ENCODE measurements at places on chromosomes 7 and 10. TPM values are rescaled to one million over a fixed set of nuclear protein-coding genes. Genes with fewer than 3 reads are reported as not detected.
A peak's percentile ranks its signal among the peaks of the same experiment; 100 is the strongest.

FAM25C gene
- total RNA-seq, result not detected

PRRT4 gene
- total RNA-seq, result 0.70 TPM

GPR15LG gene
- not detected for total RNA-seq

DNAH11 gene
- total RNA-seq, result not detected

- peak; percentile 96 for DNase-seq
- H3K36me3 ChIP-seq, result no peaks in the 10 kb centered on the region
- H3K27me3 ChIP-seq, result no peaks in the 10 kb centered on the region
- H3K4me3 ChIP-seq, result no peak overlapping the region
- H3K27ac ChIP-seq, result peak overlapping the region; percentile 64
These were observed 97.2 kb downstream of the RALA start for GRCh38 chr7:39720586-39720985.

- no peaks in the 10 kb centered on the region for H3K4me1 ChIP-seq
- H3K27ac ChIP-seq, result no peak overlapping the region
- H3K4me3 ChIP-seq, result no peak overlapping the region
- H3K36me3 ChIP-seq, result no peaks in the 10 kb centered on the region
- H3K27me3 ChIP-seq, result no peaks in the 10 kb centered on the region
These were observed 15.9 kb downstream of the FAM53B start for GRCh38 chr10:124728071-124728829.

DNA sequence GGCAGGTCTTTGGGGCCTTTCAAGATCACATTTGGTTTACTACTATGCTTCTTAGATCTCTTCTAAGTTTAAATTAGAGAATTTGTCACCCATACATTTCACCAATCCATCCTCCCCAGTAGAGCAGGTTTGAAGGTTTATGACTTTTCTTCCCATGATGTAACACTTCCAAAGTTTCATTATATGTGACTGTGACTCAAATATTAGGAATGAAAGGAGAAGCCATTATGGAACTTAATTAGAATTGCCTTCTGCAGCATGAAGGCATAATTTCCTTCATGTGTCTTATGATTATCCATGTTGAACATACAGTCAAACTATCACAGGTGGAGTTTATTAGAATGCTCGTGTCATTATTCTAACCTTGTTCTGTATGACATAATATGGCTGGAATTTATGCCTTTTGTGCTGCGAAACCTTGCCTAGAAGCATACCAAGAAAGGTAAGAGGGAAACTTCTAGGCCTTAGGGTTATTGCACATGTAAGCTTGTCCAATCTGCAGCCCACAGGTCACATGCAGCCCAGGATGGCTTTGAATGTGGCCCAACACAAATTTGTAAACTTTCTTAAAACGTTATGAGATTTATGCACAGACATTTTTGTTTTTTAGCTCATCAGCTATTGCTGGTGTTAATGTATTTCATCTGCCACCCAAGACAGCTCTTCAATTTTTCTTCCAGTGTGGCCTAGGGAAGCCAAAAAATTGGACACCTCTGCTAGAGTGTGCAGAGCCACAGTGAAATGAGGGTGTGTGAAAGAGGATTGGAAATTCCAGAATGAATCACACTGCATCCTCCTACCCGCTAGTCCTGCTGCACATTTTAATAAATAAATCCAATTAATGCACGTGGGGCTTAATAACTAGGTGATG lies 133.6 kb downstream of the TMEM26 start:
- no peak overlapping the region for H3K4me3 ChIP-seq
- no peaks in the 10 kb centered on the region for H3K4me1 ChIP-seq
- DNase-seq, result peak; percentile 35
- no peaks in the 10 kb centered on the region for H3K36me3 ChIP-seq

DNA sequence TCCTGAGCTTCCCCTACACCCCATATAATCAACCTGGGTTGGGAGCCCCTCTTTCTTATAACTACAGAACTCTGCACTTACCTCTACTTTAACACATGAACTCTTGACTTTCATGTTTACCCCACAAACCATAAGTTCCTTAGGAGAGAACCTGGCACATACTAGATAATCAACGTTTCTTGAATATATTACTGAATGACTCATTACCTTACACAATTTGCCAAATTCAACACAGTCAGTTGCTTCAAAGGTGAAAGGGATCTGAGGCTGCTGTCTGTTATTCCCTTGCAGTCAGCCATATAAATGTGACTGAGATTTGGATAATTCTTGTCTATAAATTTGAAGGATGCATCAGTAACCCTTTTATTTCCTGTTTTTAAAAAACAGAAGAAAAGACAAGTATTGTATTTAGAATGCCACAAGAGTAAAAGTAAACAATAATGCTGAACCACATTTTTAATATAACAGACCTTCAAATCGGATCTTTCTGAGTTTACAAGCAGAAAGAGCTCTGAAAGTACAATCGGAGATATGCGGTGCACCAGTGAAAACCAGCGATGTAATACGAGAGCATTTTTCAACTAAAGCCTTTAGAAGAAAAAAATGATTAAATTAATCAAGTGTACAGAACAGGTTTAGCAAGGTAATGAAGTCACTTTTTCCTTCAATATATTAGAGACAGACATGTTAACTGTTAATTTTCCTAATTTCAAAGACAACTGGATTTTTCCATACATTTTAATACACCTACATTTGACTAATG lies 29.5 kb upstream of the LRRC17 start:
- DNase-seq, result peak; percentile 9
- peak overlapping the region; percentile 64 for H3K27ac ChIP-seq
- no peaks in the 10 kb centered on the region for H3K36me3 ChIP-seq
- peaks cover 24% of the 10 kb centered on the region for H3K4me1 ChIP-seq
- H3K27me3 ChIP-seq, result no peaks in the 10 kb centered on the region

DNA sequence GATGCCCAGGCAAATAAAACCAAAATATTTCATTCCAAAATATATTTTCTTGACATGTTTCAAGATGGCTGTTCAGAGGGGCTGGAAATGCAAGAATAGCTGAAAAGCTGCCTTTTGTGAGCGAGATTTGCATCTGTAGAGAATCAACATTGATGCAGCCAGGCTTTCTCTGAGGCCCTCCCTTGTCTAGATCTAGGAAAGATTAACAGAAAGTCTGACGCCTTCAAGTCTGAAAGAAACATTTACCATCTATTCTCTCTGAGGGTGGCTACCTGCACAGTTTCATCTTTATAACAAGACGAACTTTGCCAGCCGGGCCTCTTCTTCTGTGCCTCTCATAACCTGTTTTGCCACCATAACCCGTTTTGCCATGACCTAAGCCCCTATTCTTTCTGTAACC lies 170.2 kb downstream of the AKR1D1 start:
- H3K36me3 ChIP-seq, result no peaks in the 10 kb centered on the region
- H3K4me3 ChIP-seq, result no peak overlapping the region
- no peaks in the 10 kb centered on the region for H3K27me3 ChIP-seq
- no peak overlapping the region for H3K27ac ChIP-seq
- H3K4me1 ChIP-seq, result no peaks in the 10 kb centered on the region

DNA sequence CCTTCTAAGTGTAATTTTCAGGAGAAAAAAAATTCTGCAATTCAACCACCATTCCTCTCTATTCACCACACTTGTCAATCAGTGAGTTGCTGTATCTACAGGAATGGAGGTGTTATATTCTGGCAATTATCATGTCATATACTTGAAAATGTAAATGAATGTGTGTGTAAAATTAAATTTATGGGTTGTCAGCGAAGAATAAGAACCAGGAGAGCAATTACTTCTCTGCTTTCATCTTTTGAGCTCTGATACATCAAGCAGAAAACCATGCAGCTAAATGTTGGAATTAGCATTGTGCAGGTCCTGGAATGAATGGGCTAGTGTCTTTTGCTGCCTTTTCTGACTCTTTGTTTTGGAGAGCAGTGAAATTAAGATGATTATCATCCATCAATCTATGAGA lies 207.6 kb downstream of the FOXP2 start:
- no peak overlapping the region for H3K27ac ChIP-seq
- no peaks in the 10 kb centered on the region for H3K36me3 ChIP-seq
- no peak overlapping the region for H3K4me3 ChIP-seq

DNA sequence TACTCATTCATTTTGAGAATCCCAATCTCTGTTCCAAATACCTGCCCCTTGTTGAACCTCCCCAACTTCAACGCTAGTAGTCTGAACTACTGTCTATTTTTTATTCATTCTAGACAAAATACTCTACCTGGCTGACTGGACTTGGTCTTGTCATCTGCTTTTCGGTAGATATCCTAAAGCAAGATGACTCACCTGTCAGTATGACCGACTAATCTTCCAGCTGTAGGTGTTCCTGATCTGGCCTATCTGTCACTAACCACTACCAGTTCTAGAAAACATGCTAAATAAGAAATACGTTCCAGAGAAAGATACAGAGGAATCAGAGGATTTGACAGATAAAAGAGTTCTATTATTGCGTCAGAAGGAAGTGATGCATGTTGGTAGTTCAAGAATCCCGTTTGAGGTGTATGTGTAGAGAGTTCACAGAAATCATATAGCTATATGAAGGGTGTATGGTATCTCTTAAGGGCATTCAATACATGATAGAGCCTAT lies 81.1 kb downstream of the IDE start:
- H3K27ac ChIP-seq, result no peak overlapping the region
- no peak for DNase-seq
- no peaks in the 10 kb centered on the region for H3K27me3 ChIP-seq
- 0 out of 2 replicates have a peak, but pooled peaks cover 4% of the 10 kb centered on the region for H3K36me3 ChIP-seq

- peaks cover 37% of the 10 kb centered on the region for H3K27me3 ChIP-seq
- H3K4me1 ChIP-seq, result no peaks in the 10 kb centered on the region
- H3K36me3 ChIP-seq, result no peaks in the 10 kb centered on the region
- H3K4me3 ChIP-seq, result no peak overlapping the region
- H3K27ac ChIP-seq, result no peak overlapping the region
These were observed 43.2 kb upstream of the PRLHR start for GRCh38 chr10:118638680-118639079.

DNA sequence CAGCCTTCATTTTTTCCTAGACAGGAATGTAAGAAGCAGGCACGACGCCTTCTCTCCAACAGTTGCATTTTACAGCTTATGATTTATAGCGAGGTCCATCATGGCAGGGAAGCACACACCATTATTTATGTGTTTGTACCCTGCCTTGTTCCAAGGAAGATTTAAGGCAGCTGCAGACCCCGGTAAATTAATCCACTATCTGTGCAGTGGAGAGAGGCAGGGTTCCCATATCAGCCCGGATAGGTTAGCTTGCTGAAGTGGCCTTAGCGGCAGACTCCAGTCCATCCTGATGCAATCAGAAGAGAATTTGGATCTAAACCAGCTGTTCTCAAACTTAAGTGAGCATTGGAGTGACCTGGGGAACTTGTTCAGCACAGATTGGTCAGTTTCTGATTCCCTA lies 359.4 kb downstream of the GALNT17 start:
- no peaks in the 10 kb centered on the region for H3K4me1 ChIP-seq
- H3K36me3 ChIP-seq, result no peaks in the 10 kb centered on the region
- no peaks in the 10 kb centered on the region for H3K27me3 ChIP-seq

GRCh38 chr10:77201135-77202106 lies 436.2 kb downstream of the KCNMA1 start:
- no peaks in the 10 kb centered on the region for H3K36me3 ChIP-seq
- DNase-seq, result no peak
- no peak overlapping the region for H3K4me3 ChIP-seq
- no peak overlapping the region for H3K27ac ChIP-seq

GRCh38 chr10:124194199-124194824 lies 100.9 kb upstream of the CHST15 start:
- no peaks in the 10 kb centered on the region for H3K27me3 ChIP-seq
- H3K36me3 ChIP-seq, result no peaks in the 10 kb centered on the region
- H3K4me1 ChIP-seq, result no peaks in the 10 kb centered on the region
- H3K4me3 ChIP-seq, result no peak overlapping the region
- DNase-seq, result no peak

GRCh38 chr10:13922586-13922985 lies 335.8 kb downstream of the PRPF18 start:
- no peaks in the 10 kb centered on the region for H3K36me3 ChIP-seq
- H3K4me1 ChIP-seq, result peaks cover 18% of the 10 kb centered on the region
- no peak for DNase-seq
- H3K4me3 ChIP-seq, result no peak overlapping the region

DNA sequence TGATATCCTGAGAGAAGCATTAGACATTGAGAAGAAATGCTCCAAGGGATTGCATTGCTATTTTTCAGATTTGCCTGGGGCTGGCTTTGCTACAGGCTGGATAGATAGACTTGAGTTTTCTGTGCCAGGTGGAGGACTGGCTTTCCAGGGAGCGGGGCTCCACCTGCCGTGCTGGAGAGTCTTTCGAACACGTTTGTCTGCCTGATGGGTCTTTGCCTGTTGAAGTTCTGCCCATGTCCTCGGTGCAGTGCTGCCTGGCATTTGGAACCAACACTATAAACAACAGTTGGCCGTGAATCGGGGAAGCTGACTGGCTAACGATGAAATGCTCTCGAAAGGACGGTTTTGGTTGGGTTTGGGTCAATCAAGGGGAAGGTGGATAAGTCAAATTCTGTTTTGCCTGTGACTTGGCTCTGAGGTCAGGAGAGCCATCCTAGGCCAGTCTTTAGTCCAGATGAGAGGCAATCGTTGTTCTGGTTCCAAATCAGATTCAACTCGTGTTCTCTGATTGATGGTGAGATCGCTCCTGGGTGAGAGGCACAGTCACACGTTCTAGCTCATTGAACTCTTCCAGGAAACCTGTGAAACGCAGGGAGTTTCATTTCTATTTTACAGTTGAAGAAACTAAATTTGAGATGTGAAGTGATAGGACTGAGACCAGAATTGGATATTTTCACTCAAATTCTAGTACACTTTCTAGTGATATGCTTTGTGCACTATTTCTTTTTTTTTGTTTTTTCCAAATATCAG lies 599.0 kb downstream of the TYW1 start:
- H3K27me3 ChIP-seq, result peaks cover 33% of the 10 kb centered on the region
- H3K4me1 ChIP-seq, result no peaks in the 10 kb centered on the region
- no peak overlapping the region for H3K4me3 ChIP-seq

GRCh38 chr7:68977385-68978055 lies 620.8 kb upstream of the AUTS2 start:
- H3K36me3 ChIP-seq, result no peaks in the 10 kb centered on the region
- H3K27ac ChIP-seq, result no peak overlapping the region
- no peaks in the 10 kb centered on the region for H3K27me3 ChIP-seq
- DNase-seq, result no peak
- H3K4me3 ChIP-seq, result no peak overlapping the region

- no peaks in the 10 kb centered on the region for H3K27me3 ChIP-seq
- no peak for DNase-seq
- no peaks in the 10 kb centered on the region for H3K36me3 ChIP-seq
- no peaks in the 10 kb centered on the region for H3K4me1 ChIP-seq
These were observed 171.8 kb upstream of the POM121L12 start for GRCh38 chr7:52863652-52864051.

GRCh38 chr7:43490016-43490415 lies 92.9 kb upstream of the STK17A start:
- peaks cover 57% of the 10 kb centered on the region for H3K27me3 ChIP-seq
- H3K4me3 ChIP-seq, result no peak overlapping the region
- no peaks in the 10 kb centered on the region for H3K36me3 ChIP-seq

DNA sequence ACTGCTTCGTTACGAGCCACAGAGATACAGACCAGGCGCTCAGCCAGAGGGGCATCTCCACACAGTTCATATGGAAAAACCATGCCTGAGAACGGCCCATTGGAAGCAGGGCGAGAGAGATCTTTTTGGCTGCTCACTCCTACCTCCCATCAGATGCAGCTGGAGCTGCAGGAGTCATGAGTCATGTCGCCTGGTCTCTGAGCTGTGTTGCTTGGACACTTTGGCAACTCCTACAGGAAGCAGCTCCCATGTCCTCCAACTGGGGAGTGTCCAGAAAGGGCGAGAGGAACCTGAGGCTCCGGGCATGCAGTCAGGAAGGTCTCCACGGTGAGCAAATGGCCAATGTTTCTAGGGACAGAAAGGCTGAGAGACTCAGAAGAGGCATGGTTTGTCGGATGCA lies 24.9 kb downstream of the INSIG1 start:
- H3K27me3 ChIP-seq, result peaks cover 83% of the 10 kb centered on the region
